ENCODE measurements at places on chromosomes 6 and 20. TPM values are rescaled to one million over a fixed set of nuclear protein-coding genes. Genes with fewer than 3 reads are reported as not detected.

DNA sequence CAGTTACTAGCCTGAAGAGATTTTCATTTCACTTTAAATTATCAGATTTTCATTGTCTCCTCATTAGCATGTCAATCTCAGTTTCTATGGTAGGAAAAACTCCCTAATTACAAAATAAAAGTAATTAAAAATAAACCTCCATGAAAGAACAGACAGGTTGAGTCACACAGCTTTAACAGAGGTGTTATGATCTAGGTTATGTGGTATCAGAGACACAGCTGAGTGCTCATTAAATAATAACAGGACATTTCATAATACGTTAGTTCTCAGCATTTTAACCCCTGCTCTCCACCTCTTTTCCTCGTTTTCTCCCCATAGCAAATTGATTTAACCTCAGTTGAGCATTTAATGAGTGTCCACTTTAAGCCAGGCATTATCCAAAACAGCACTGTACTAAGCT is 21.9 kb downstream of the TPBG start:
- no peak overlapping the region for H3K27ac ChIP-seq
- H3K4me3 ChIP-seq = no peak overlapping the region
- H3K36me3 ChIP-seq = no peaks in the 10 kb centered on the region
- H3K27me3 ChIP-seq = no peaks in the 10 kb centered on the region

DNA sequence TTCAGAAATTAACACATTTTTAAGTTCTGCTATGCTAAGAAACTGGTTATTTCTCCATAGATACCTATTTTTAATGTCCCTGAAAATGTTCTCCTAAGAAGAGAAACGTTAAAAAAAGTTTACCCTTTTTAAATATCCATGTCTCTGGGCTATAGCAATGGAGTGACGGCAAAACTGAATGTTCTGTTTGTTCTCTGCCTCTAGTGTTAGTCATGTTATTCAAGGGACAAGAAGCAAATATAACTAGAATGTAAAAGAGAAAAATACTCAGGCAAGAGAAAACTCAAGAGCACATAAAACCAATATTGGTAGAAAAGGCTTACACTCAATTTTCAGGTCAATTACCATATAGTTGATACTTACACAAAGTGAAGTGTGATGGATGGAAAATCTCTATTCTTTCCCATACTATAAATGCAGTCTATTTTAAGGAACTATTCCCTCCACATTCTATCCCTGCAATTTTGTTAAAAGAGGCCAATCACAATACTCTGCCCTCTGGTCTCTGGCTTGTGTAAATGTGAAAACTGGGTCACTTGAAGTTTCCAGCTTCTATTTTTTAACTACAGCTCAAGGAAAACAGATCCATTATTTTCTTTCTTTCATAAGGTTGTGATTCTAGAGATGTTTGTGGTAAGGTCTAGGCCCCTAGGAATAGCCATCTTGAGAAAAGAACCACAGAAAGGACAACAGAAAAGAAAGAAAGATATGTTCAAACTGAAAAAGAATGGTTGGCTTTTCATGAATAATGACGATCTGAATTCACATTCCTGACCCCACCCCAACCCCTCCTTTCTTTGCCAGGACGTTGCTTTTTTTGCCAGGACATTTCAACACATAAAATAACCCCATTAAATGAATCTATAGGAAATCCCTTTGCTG is 200.3 kb upstream of the FAM83B start:
- H3K36me3 ChIP-seq = no peaks in the 10 kb centered on the region
- H3K4me3 ChIP-seq = no peak overlapping the region
- no peaks in the 10 kb centered on the region for H3K27me3 ChIP-seq
- no peak overlapping the region for H3K27ac ChIP-seq

DNA sequence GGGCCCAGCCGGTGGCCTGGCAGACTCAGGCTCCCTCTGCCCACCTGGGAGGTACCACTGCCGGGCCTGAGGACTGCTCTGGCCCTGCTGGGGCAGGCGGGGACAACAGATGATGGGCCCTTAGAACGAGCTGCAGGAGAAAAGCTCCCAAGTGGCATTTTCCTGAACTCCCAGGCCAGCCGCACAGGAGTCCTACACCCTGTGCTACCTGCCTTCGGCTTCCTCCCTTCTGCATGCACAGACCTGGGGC is 41.3 kb downstream of the DSTN start:
- no peak for DNase-seq
- H3K4me3 ChIP-seq = no peak overlapping the region
- H3K36me3 ChIP-seq = peaks cover 48% of the 10 kb centered on the region

DNA sequence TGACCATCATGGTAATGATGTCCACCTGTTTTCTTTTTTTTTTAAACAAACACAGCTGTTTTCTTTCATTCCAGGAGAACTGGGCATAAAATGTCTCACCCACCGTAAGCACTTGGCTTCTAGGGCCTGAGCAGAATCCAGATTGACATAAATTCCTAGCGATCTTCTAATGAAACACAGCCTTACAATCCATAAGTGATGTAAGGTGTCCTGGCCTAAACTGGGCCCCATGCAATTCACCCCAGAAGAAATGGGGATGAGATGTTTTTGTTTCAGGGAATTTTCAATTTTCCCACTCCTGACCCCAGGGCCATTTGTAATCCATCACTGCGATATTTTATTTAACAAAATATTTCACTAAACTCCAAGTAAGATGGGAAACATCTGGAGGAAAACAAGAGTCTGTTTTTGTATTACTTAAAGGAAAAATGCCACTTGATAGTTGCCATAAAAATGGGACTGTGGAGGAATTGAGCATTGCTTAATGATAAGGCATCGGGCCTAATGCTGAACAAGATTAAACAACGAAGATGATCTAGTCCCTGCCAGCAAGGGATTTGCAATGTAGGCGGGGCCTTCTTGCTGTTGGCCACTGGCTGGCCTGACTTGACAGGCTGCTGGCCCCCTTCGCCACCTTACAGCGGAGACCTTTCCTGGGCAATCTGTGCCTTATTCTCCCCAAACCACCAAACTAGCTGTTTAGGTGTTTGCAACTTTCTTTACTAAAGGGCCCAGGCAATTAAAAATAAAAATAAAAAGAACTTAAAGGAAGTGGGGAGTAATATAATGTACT is 183.7 kb downstream of the CD109 start:
- H3K4me3 ChIP-seq = no peak overlapping the region
- H3K36me3 ChIP-seq = no peaks in the 10 kb centered on the region
- peak overlapping the region; percentile 33 for H3K27ac ChIP-seq
- H3K27me3 ChIP-seq = no peaks in the 10 kb centered on the region
- DNase-seq = no peak

DNA sequence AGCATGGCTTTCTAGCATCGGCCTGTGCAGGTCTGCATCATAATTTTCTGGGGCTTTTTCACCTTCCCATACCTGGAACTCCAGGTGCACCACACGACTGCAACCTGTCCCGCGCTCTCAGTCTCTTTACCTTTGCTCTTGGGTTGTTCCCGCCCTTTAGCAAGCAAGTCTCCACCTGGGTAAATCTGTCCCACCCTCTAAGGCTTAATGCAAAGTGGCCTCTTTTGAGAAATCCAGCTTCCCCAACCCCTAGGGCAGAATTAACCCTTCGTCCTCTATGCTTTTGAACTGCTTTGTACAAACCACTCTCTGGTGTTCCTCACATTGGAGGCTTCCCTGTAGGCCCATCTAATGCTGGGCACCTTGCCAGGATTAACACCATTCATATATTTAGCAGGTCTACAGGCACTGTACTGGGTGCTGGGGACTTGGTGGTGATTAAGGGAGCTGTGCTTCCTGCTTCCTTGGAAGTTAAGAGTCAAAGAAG is 2.8 kb downstream of the ITPR3 start:
- no peaks in the 10 kb centered on the region for H3K36me3 ChIP-seq
- no peak for DNase-seq
- H3K27me3 ChIP-seq = no peaks in the 10 kb centered on the region
- no peak overlapping the region for H3K27ac ChIP-seq
- no peak overlapping the region for H3K4me3 ChIP-seq

DNA sequence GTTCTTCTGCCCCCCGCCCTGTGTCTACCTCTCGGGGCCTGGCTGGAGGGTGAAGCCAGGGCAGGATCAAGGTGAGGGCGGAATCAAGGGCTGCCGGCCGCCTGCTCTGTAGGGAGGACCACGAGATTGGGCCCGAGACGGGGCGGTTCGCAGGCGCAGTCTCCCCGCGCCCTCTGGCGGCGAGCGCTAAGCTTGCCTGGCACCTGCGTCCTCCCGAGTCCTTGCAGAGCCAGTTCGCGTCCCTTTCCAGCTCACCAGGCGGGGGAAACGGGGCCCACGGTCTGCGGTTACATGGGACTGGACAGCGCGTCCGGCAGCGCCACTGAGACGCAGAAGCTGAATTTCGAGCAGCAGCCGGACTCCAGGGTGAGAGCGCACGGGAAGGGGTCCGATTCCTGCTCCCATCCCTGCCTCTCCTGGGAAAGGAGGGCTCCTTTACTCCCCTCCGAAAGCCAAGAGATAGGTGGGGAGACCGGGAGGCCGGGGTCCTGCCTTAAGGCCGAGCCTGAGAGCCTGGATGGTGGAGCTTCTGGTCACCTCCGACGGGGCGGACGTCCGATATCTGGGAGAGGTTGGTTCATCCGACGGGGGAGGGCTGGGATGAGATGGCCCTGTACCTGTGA is 3.6 kb upstream of the MATN4 start:
- H3K27me3 ChIP-seq = peaks cover 38% of the 10 kb centered on the region
- peak; percentile 42 for DNase-seq
- no peak overlapping the region for H3K27ac ChIP-seq
- H3K36me3 ChIP-seq = no peaks in the 10 kb centered on the region
- H3K4me1 ChIP-seq = no peaks in the 10 kb centered on the region

DNA sequence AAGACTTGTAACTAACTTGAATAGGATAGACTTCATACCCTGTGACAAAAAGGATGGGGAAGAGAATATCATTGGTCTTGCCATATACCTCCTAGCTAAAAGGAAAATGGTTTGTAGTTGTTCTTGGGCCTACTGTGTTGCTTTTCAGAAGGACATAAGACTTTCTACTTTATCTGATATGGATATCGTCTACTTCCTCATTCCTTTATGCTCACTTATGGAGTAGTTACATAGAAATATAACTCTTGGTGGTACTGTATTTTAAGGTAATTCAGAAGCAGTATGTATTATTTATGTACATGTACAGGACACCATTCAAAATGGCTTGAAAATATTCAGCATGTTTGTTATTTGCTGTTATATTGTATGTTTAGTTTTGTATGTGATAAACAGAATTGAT is 8.0 kb downstream of the FAM217B start:
- H3K4me3 ChIP-seq = no peak overlapping the region
- no peak for DNase-seq
- no peaks in the 10 kb centered on the region for H3K27me3 ChIP-seq
- peaks cover 11% of the 10 kb centered on the region for H3K36me3 ChIP-seq
- H3K4me1 ChIP-seq = peaks cover 2% of the 10 kb centered on the region
- H3K27ac ChIP-seq = no peak overlapping the region

DNA sequence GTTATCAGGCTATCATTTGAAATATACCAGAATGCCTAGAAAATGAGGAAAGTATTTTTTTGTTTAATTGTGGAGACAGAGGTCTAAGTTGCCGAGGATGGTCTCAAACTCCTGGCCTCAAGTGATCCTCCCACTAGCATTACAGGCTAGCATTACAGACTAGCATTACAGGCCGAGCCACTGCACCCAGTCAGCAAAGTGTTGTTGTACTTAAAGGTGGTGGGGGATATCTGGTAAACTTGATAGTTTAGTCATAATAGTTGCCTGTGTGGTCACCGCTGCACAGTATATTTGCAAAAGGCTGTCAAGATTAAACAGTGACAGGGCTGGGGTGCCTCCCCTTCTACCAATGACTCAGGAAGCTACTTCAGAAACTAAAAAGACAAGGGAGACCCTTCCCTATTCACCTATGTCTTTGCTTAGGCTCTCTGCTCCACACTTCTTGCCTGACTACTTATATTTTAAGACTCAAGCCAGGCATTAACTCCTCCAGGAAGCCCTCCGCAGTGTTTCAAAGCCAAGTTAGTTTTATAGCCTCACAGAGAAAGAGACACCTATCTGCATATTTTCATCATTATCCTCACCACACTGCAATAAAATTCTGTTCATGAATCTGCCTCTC is 3.1 kb upstream of the AKIRIN2 start:
- H3K4me3 ChIP-seq = no peak overlapping the region
- peak; percentile 80 for DNase-seq
- H3K27me3 ChIP-seq = no peaks in the 10 kb centered on the region
- peak overlapping the region; percentile 89 for H3K27ac ChIP-seq
- no peaks in the 10 kb centered on the region for H3K36me3 ChIP-seq

DNA sequence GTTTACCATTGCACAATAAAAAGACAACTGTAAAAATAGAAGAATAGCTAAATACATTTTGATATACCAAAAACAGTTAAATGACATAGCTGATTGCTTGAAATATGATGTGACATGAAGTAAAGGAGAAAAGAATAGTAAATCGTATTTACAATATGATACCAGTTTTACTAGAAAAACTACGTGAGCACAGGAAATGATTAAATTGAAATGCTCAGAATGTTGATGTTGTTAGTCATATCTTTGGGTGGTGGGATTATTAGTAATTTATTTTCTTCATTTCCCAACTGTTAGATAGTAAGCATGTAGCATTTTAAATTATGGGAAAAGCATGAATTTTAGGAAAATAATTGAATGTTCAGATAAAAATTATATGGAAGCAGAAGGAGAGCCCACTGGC is 268.3 kb upstream of the TAB2 start:
- peaks cover 4% of the 10 kb centered on the region for H3K4me1 ChIP-seq
- H3K36me3 ChIP-seq = no peaks in the 10 kb centered on the region
- peak; percentile 41 for DNase-seq
- no peak overlapping the region for H3K4me3 ChIP-seq

DNA sequence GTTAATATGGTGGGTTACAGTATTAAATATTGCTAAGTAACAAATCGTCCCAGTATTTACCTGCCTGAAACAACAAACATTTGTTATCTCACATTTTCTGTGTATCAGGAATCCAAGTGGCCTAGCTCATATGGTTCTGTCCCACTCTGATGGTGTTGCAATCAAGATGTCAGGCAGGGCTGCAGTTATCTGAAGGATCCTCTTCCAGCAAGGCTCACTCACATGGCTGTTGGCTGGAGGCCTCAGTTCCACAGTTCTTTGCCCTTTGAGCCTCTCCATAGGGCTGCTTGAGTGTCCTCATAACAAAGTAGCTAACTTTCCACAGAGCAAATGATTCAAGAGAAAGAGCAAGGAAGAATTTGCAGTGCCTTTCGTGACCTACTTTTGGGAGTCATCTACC is 17.7 kb downstream of the RAB22A start:
- no peaks in the 10 kb centered on the region for H3K27me3 ChIP-seq
- H3K4me1 ChIP-seq = peaks cover 5% of the 10 kb centered on the region
- no peak overlapping the region for H3K27ac ChIP-seq
- DNase-seq = no peak

DNA sequence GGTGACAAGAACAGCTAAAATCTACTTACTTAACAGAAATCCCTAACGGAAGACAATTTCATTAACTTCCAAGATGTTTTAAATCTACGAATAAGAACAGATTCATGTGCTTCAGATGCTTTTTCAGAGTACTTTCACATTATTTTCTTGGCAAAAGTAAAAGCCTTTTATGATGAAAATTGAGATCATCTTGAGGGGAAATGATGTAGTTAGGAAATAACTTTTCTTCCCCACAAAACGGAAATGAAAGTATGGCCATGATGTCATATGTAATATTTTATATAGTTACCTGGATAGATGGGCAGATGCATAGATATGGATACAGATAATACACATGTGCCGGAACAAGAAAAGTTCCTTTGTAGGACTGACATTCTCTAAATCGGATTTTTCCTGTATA is 32.8 kb downstream of the SASH1 start:
- no peak overlapping the region for H3K27ac ChIP-seq
- DNase-seq = no peak
- no peaks in the 10 kb centered on the region for H3K27me3 ChIP-seq
- no peak overlapping the region for H3K4me3 ChIP-seq
- H3K4me1 ChIP-seq = peaks cover 2% of the 10 kb centered on the region

The TSPO2 gene
- polyA plus RNA-seq = not detected

The LST1 gene
- not detected for polyA plus RNA-seq

The CLDN20 gene
- polyA plus RNA-seq = not detected

The SUMO4 gene
- not detected for polyA plus RNA-seq

The SAMD5 gene
- 1.0 TPM for polyA plus RNA-seq
